Activated T-helper 1 cell treated with Interleukin-2 at 50 U/mL for 16 hours (primary cell): ENCODE measurements at places on chromosomes 3 and 15.

- DNase-seq = no peak
Observed at GRCh38 chr15:48582452-48583247, 62.9 kb downstream of the FBN1 start.

GRCh38 chr3:58469096-58469495 is 22.8 kb upstream of the KCTD6 start:
- DNase-seq = no peak

- DNase-seq = no peak
Observed at GRCh38 chr3:19149368-19149767, 1.1 kb downstream of the KCNH8 start.

- DNase-seq = no peak
Observed at GRCh38 chr15:92195241-92195640, 198.4 kb upstream of the ST8SIA2 start.

- DNase-seq = no peak
Observed at GRCh38 chr15:91283155-91283554, 183.1 kb downstream of the SV2B start.

GRCh38 chr3:100081311-100081710 is 33.0 kb downstream of the FILIP1L start:
- DNase-seq = no peak

DNA sequence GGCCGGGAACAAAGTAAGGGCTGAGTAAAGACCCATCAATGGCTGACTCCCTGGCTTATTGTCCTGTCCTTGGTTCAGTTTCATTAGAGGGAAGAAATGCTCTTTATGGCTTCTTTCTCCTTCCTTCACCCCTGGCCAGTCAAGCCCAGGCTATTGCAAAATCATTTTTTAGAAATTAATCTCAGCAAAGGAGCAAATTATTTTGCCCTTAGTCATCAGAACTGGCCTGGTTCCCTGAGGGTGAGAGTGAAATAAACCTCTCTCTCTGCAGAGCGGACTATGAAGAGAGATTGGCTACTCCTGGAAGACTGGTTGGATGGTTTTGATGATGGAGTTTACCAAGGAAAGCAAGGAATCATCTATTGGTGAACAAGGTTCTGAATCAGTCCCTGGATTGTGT is 52.7 kb upstream of the OXTR start:
- DNase-seq = no peak

DNA sequence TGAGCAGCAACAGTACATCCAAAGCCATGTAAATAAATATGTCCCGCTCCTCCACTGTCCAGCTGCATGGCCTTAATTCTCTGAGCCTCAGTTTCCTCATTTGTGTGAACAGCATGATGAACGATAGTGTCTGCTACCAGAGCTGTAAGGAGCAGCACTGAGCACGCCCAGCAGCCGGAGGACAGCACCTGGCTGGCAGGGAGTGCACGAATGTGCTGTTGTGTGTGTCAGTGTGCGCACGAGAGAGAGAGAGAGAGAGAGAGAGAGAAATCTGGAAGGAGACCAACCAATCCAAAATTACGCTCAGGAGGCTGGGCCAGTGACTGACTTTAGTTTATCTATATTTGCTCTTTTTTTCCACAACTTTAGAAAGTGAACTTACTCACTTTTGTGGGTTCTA is 26.6 kb upstream of the PLXNA1 start:
- no peak for DNase-seq

GRCh38 chr15:93035953-93036810 is 52.8 kb downstream of the RGMA start:
- DNase-seq = no peak
